ENCODE measurements at places on chromosomes 6 and 20.

DNA sequence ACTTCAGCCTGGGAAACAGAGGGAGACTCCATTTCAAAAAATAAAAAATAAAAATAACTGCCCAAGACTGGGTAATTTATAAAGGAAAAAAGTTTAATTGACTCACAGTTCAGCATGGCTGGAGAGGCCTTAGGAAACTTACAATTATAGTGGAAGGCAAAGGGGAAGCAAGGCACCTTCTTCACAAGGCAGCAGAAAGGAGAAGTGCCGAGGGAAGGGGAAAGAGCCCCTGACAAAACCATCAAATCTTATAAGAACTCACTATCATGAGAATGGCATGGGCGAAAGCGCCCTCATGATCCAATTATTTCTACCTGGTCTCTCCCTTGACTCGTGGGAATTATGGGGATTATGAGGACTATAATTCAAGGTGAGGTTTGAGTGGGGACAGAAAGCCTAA is 95.5 kb upstream of the LGSN start:
- no peak for DNase-seq

GRCh38 chr20:47549671-47550070 is 48.0 kb downstream of the NCOA3 start:
- no peak for DNase-seq

GRCh38 chr20:20317621-20318364 is 50.1 kb upstream of the INSM1 start:
- no peak for DNase-seq

GRCh38 chr20:58657262-58657661 is 6.2 kb downstream of the STX16 start:
- DNase-seq: no peak

GRCh38 chr20:1330075-1330830 is 1.3 kb upstream of the SDCBP2 start:
- DNase-seq: peak; percentile 24

All from stimulated activated CD4-positive, alpha-beta T cell treated with anti-CD3 and anti-CD28 coated beads, Interleukin-4, amount 100 ng/mL, for 1 hour (primary cell).